ENCODE measurements at places on chromosomes 12 and 14. TPM values are rescaled to one million over a fixed set of nuclear protein-coding genes. Genes with fewer than 3 reads are reported as not detected.

DACT1 gene
- 0.81 TPM for total RNA-seq

- no peak overlapping the region for H3K4me3 ChIP-seq
- DNase-seq: no peak
- H3K36me3 ChIP-seq: no peaks in the 10 kb centered on the region
- H3K27me3 ChIP-seq: no peaks in the 10 kb centered on the region
- H3K27ac ChIP-seq: no peak overlapping the region
Measured at GRCh38 chr14:50670196-50670865, 2.2 kb upstream of the SAV1 start.

ALX1 gene
- total RNA-seq: not detected

CIT gene
- total RNA-seq: 92.8 TPM

- H3K4me1 ChIP-seq: no peaks in the 10 kb centered on the region
- H3K36me3 ChIP-seq: no peaks in the 10 kb centered on the region
- H3K4me3 ChIP-seq: no peak overlapping the region
Measured at GRCh38 chr12:105835580-105836241, 303.0 kb downstream of the NUAK1 start.

- no peaks in the 10 kb centered on the region for H3K36me3 ChIP-seq
- peaks cover 12% of the 10 kb centered on the region for H3K4me1 ChIP-seq
- no peak for DNase-seq
- no peak overlapping the region for H3K27ac ChIP-seq
- H3K4me3 ChIP-seq: no peak overlapping the region
Measured at GRCh38 chr14:59320763-59321625, 132.5 kb downstream of the DAAM1 start.

DNA sequence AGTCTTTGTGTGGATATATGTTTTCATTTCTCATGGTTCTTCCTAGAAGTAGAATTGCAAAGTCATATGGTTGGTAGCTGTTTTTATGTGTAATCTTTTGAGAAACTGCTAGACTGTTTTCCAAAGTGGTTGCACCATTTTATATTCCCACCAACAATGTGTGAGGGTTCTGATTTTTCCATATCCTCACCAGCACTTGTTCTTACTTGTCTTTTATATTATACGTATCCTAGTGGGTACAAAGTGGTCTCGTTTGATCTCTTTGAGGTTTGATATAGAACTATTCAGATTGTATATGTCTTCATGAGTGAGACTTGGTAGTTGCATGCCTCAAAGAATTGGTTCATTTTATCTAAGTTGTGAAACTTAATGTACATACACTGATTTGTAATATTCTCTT lies 91.3 kb downstream of the BEGAIN start:
- H3K27ac ChIP-seq: no peak overlapping the region
- no peaks in the 10 kb centered on the region for H3K36me3 ChIP-seq
- peaks cover 1% of the 10 kb centered on the region for H3K27me3 ChIP-seq
- H3K4me1 ChIP-seq: peaks cover 8% of the 10 kb centered on the region
- H3K4me3 ChIP-seq: no peak overlapping the region
- no peak for DNase-seq

DNA sequence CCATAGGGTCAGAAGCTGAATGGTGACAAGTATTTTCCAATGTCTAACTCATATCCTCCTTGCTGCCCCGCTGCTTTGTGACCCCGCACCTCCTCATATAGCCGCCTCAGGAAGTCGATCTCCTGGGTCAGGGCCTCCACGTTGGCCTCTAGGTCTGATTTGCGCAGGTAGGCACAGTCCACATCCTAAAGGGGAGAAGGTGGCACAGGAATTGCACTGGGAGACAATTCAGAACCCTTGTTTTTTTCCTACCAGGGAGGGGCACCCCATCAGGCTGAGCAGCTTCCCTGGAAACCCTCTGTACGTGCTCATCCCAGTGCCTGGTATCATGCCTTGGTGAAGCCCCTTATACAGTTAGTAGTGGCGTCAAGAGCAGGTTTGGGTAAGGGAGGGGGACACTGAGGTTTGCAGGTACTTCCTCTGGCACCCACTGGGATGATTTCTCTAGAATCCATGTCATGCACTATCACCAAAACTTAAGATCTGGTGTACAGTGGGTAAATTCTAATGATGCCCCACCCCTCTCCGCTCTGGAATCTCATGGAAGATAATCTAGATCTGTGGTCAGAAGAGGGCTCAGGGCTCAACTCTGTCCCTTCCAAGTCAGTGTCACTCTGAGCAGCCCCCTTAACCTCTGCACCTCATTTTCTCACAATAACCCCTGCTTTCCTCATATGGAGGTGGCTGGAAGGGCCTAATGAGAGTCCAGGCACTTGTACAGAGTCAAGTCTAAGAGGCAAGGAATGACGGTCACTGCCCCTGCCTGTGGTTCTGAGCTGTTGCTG lies 20.1 kb upstream of the KRT86 start:
- H3K4me1 ChIP-seq: peaks cover 39% of the 10 kb centered on the region
- peaks cover 16% of the 10 kb centered on the region for H3K36me3 ChIP-seq
- no peak for DNase-seq
- H3K4me3 ChIP-seq: no peak overlapping the region
- no peak overlapping the region for H3K27ac ChIP-seq

IKZF4 gene
- 19.4 TPM for total RNA-seq

DNA sequence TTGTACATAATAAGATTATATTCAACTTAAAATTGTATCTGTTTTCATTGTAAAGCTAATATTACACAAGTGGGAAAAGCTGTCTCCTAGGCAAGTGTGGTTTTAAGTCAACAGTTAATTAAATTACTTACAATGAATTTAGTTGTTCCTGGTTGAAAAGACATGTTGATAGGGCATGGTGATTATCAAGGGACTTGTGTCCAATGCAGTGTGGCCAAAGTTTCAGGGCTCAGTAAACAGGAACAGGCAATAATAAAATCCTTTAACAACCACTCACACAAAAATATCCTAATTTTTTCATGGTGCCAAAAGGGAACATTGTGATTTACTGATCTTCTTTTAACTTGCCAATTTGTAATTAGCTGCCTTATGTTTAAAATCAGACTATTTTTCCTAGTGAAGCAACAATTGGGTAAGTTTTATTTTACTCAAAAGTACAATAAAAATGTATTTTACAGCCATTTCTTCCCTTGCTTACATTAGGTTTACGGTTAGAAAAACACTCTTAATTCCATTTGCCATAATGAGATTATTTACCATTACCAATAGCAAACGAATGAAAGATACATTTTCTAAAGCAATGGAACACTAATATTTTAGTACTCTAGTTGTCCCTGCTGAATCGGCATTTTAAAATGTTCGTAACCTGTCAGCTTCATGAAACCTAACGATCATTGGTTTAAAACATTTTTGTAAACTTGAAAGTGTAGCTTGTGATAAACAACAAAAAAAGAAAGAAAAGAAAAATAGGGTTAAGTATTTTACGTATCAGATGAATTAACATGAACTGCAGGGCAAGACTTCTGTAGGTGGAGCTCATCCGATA lies 1.8 kb upstream of the WNK1 start:
- no peak overlapping the region for H3K27ac ChIP-seq
- H3K4me3 ChIP-seq: no peak overlapping the region
- DNase-seq: no peak

All from activated CD4-positive, alpha-beta memory T cell treated with anti-CD3 and anti-CD28 coated beads, Interleukin-2, amount 10 ng/mL, durations not matched to agents 7 days and 5 days (primary cell).